Type B pancreatic cell (in vitro differentiated cells): ENCODE measurements at places on chromosomes 13 and 19.
A peak's percentile ranks its signal among the peaks of the same experiment; 100 is the strongest.

DNA sequence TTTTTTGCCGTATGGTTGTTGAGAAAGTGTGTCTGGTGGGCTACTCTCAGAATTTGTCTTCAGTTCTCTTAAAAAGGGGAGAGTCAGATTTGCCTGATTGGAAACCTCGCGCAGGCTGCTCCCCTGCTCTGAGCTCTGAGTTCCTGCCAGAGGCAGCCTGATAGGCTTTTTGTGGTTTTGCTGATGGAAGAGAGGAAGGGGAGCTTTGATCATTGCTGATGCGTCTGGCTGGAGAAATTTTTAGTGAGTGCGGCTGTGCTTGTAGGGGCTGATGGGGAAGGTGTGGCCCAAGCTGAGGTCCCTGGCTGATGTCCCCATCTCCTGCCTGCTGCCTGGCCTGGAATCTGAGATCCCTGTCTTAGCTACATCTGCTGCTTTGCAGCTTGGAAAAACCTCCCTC lies 2.8 kb downstream of the CHST8 start:
- DNase-seq: no peak
- no peak overlapping the region for H3K27ac ChIP-seq
- peaks cover 80% of the 10 kb centered on the region for H3K27me3 ChIP-seq
- peaks cover 8% of the 10 kb centered on the region for H3K4me1 ChIP-seq
- peak overlapping the region; percentile 68 for H3K4me3 ChIP-seq
- no peaks in the 10 kb centered on the region for H3K36me3 ChIP-seq

GRCh38 chr13:24167666-24168391 lies 7.3 kb downstream of the SPATA13 start:
- DNase-seq: no peak
- H3K36me3 ChIP-seq: peaks cover 5% of the 10 kb centered on the region
- H3K4me1 ChIP-seq: peaks cover 29% of the 10 kb centered on the region
- no peak overlapping the region for H3K4me3 ChIP-seq
- H3K27me3 ChIP-seq: peaks cover 8% of the 10 kb centered on the region

GRCh38 chr13:113446488-113446854 lies 6.8 kb downstream of the ADPRHL1 start:
- H3K4me1 ChIP-seq: no peaks in the 10 kb centered on the region
- H3K27me3 ChIP-seq: no peaks in the 10 kb centered on the region
- H3K4me3 ChIP-seq: no peak overlapping the region
- no peak overlapping the region for H3K27ac ChIP-seq
- no peak for DNase-seq

GRCh38 chr13:36706755-36707154 lies 32.9 kb downstream of the SERTM1 start:
- H3K36me3 ChIP-seq: no peaks in the 10 kb centered on the region
- H3K27ac ChIP-seq: no peak overlapping the region
- peaks cover 8% of the 10 kb centered on the region for H3K27me3 ChIP-seq
- peaks cover 22% of the 10 kb centered on the region for H3K4me1 ChIP-seq

- peak within 1 kb of the TSS; percentile 81 for H3K27ac ChIP-seq
- H3K4me3 ChIP-seq: peak within 1 kb of the TSS; percentile 82
- H3K27me3 ChIP-seq: peaks cover 16% of the 10 kb centered on the region
- no peak for DNase-seq
- peaks cover 21% of the 10 kb centered on the region for H3K36me3 ChIP-seq
These were observed at the start of gene RNF225 for GRCh38 chr19:58395220-58395978. RNF225 (plus strand) TSS chr19:58395656; CDS start chr19:58396090, 434 bp downstream.

DNA sequence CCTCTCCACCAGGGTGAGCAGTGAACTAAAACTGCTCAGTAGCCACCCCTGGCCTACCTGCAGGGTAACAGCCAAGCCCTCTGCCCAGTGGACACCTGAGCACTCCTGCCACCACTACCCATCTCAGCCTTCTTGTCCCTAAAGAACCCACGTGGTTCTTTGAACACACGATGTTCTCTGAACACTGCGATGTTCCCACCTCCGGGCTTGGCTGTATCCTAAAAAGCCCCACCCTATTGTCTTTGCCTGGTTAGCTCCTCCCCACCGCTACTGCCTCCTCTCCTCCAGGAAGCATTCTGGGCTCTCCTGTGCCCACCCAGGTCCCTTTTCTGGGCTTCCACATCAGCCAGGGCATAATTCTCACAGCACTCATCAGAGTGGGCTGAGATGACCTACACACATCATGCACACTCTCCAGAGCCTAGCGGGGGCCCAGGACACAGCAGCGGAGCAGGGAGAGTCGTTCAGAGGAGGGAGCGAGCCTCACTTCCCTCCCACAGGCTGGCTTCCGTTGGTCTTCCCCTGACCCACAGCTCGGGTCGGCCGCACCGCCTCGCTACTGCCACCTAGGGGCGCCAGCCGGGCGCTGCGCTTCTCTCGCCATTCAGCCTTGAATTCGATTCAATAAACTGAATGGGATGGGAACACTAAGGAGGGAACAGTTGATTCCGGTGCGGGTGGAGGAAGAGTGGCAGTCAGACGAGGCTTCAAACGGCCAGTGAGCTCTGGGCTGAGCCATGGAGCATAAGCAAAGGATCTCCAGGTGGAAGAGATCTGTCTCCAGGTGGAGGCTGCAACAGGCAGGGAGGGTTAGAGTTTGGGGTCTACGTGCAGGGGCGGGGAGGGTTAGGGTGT lies 3.2 kb downstream of the ELAVL1 start:
- DNase-seq: peak; percentile 91
- peak overlapping the region; percentile 96 for H3K27ac ChIP-seq
- H3K4me3 ChIP-seq: peak overlapping the region; percentile 94
- H3K4me1 ChIP-seq: peaks cover 47% of the 10 kb centered on the region

DNA sequence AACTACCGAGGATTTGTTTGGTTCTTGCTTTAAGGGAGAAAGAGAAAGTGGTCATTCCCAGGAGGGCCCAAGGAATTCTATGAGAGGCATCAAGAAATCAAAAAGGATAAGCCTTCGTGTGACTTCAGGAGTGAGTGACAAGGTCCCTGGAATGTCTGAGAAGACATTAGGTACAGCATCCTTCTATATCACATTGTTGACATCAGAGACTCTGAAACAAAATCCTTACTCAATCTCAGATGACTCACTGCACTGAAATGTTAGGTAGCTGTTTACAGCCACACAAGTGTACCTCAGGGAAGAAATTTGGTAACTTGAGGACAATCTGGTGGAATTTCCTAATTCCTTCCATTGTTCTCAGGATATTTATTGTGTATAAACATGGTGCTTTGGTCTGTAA lies 7.9 kb upstream of the LGALS14 start:
- H3K27me3 ChIP-seq: peaks cover 48% of the 10 kb centered on the region
- H3K4me3 ChIP-seq: no peak overlapping the region
- no peaks in the 10 kb centered on the region for H3K4me1 ChIP-seq
- no peak for DNase-seq
- no peak overlapping the region for H3K27ac ChIP-seq
- no peaks in the 10 kb centered on the region for H3K36me3 ChIP-seq

DNA sequence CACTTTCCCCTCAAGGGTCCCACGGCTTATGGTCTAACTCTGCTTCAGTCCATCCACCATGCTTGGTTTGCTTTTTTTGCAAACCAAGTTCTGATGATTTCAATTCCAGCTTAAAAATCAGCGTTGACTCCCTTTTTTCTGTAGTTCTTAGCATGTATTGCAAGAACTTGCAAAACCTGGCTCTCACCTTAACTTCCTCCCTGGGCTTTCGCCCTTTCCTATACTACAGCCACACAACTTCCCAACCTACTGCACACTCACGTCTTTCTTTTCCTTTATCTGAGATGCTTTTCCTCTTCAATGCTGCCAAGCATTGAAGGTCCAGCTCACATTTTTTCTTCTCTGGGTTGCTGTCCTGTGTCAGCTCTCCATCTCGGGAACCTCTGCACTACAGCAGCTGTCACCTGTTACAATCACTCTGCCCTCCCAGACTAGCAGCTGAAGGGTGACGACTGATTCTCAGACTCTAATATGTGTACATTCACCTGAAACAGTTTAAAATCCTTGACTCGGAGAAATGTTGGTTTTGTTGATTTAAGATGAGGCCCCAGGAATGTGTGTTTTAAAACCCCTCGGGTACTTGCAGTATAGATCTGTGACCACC lies 143.7 kb downstream of the FREM2 start:
- peaks cover under 1% of the 10 kb centered on the region for H3K36me3 ChIP-seq
- H3K27ac ChIP-seq: no peak overlapping the region
- no peak for DNase-seq
- peaks cover 2% of the 10 kb centered on the region for H3K27me3 ChIP-seq
- H3K4me1 ChIP-seq: no peaks in the 10 kb centered on the region

- no peak overlapping the region for H3K27ac ChIP-seq
- no peak overlapping the region for H3K4me3 ChIP-seq
- H3K4me1 ChIP-seq: peaks cover 25% of the 10 kb centered on the region
These were observed 145.6 kb downstream of the SHISA2 start for GRCh38 chr13:25906191-25906661.

DNA sequence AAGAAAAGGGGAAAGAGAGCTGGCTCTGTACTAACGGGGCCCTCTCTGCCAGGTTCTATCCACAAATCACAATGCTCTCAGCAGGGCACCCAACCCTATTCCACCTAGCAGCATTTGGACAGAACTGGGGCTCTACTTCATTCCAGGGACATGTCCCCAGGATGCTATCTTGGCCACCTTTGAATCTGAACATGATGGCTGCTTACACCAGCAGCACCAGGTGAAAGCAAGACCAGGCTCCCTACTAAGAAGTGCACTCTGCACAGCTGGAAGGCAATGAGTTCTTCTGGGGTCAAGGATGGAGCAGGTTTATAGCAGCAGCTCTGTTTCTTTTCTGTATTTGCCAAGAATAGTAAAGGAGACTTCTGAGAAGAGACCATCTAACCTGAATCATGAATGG lies 222.4 kb downstream of the DACH1 start:
- H3K4me3 ChIP-seq: peak overlapping the region; percentile 14
- no peaks in the 10 kb centered on the region for H3K27me3 ChIP-seq
- H3K27ac ChIP-seq: no peak overlapping the region
- no peak for DNase-seq

- no peak for DNase-seq
- peaks cover 29% of the 10 kb centered on the region for H3K36me3 ChIP-seq
- H3K4me3 ChIP-seq: peak overlapping the region; percentile 2
- H3K27ac ChIP-seq: peak overlapping the region; percentile 91
- H3K27me3 ChIP-seq: no peaks in the 10 kb centered on the region
These were observed 14.0 kb downstream of the ZNF552 start for GRCh38 chr19:57800696-57801095.

DNA sequence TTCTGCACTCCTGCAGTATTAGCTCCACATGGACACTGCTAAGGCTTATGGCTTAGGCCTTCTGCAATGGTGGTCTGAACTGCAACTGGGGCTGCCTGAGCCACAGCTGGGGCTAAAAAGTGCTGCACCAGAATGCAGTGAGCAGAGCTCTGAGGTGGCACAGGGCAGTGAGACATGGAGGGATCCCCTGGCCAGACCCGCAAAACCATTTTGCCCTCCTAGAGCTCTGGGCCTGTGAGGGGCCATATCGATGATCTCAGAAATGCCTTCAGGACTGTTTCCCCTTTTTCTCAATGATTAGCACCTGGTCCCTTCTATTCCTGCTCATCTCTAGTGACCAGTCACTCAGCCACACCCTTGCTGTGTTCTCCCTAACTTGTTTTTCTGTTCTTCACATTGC lies 397.7 kb downstream of the UQCRFS1 start:
- no peak overlapping the region for H3K4me3 ChIP-seq
- H3K27ac ChIP-seq: no peak overlapping the region
- no peak for DNase-seq
- peaks cover 5% of the 10 kb centered on the region for H3K27me3 ChIP-seq

DNA sequence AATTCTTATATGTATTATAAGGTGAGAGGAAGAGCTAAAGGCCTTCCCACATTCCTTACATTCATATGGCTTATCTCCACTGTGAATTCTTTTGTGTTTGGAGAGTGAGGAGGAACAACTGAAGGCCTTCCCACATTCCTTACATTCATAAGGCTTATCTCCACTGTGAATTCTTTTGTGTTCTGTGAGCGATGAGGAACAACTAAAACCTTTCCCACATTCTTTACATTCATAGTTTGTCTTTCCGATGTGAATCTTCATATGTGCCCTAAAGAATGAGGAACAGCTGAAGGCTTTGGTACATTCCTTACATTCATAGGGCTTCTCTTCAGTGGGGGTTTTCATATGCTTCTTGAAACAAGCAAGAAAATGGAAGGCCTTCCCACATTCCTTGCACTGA lies 13.3 kb downstream of the ZNF699 start:
- no peaks in the 10 kb centered on the region for H3K27me3 ChIP-seq
- H3K36me3 ChIP-seq: peaks cover 71% of the 10 kb centered on the region
- no peak overlapping the region for H3K4me3 ChIP-seq
- no peak overlapping the region for H3K27ac ChIP-seq

DNA sequence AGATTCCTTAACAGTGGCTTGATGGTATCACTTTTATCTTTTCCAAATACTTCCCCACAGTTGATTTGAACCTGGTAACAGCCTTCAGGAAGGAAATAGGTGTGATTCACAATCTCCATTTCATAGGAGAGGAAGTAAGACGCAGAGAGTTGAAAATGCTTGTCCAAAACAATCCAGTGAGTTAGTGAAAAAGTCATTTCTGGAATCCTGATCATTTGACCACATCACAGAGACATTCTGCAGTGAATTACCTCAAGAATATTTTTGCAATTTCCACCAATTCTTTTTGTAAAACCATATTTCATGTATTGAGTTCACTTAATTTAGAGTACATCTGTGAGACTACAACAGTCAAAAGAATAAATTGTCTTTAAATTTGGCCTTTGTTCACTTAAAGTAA lies 292.8 kb downstream of the DCLK1 start:
- H3K27me3 ChIP-seq: no peaks in the 10 kb centered on the region
- peaks cover 4% of the 10 kb centered on the region for H3K36me3 ChIP-seq
- H3K4me1 ChIP-seq: peaks cover 11% of the 10 kb centered on the region
- no peak overlapping the region for H3K4me3 ChIP-seq
- no peak overlapping the region for H3K27ac ChIP-seq

- peaks cover 25% of the 10 kb centered on the region for H3K4me1 ChIP-seq
- H3K27ac ChIP-seq: no peak overlapping the region
- H3K27me3 ChIP-seq: no peaks in the 10 kb centered on the region
- no peaks in the 10 kb centered on the region for H3K36me3 ChIP-seq
- no peak overlapping the region for H3K4me3 ChIP-seq
These were observed 26.3 kb upstream of the SPATA13 start for GRCh38 chr13:24134231-24134630.

GRCh38 chr13:35356572-35356971 lies 119.9 kb downstream of the MAB21L1 start:
- H3K4me1 ChIP-seq: no peaks in the 10 kb centered on the region
- H3K27ac ChIP-seq: no peak overlapping the region
- DNase-seq: no peak
- H3K27me3 ChIP-seq: no peaks in the 10 kb centered on the region

DNA sequence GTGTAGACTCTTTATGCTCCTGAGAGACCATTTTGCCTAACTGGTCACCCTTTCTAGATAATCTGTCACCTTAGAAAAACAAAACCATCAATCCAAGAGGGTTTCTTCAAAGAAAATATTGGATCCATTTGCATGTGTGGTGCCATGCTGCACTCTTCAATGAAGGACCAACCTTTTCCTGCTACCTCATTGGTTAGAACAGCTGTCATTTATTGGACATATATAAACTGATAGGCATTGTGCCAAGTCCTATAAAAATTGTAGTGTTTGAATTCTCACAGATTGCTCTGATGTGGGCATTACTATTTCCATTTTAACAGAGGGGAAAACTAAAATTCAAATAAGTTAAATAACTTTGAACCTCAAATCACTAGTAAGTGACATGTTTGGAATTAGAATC lies 333.2 kb downstream of the MYO16 start:
- H3K4me3 ChIP-seq: no peak overlapping the region
- H3K36me3 ChIP-seq: no peaks in the 10 kb centered on the region
- H3K4me1 ChIP-seq: peaks cover 18% of the 10 kb centered on the region
- DNase-seq: no peak
- no peaks in the 10 kb centered on the region for H3K27me3 ChIP-seq

GRCh38 chr19:6736169-6736916 lies 1.0 kb downstream of the GPR108 start:
- peak overlapping the region; percentile 96 for H3K4me3 ChIP-seq
- peaks cover 24% of the 10 kb centered on the region for H3K4me1 ChIP-seq
